ENCODE measurements at places on chromosomes 6 and 20.

- no peak for DNase-seq
Measured at GRCh38 chr6:170049641-170050561, 241.0 kb downstream of the DLL1 start.

GRCh38 chr6:145626857-145627256, 108.5 kb downstream of the EPM2A start:
- no peak for DNase-seq

GRCh38 chr20:17967521-17968365, 851 bp downstream of the SNX5 start:
- DNase-seq, result no peak

DNA sequence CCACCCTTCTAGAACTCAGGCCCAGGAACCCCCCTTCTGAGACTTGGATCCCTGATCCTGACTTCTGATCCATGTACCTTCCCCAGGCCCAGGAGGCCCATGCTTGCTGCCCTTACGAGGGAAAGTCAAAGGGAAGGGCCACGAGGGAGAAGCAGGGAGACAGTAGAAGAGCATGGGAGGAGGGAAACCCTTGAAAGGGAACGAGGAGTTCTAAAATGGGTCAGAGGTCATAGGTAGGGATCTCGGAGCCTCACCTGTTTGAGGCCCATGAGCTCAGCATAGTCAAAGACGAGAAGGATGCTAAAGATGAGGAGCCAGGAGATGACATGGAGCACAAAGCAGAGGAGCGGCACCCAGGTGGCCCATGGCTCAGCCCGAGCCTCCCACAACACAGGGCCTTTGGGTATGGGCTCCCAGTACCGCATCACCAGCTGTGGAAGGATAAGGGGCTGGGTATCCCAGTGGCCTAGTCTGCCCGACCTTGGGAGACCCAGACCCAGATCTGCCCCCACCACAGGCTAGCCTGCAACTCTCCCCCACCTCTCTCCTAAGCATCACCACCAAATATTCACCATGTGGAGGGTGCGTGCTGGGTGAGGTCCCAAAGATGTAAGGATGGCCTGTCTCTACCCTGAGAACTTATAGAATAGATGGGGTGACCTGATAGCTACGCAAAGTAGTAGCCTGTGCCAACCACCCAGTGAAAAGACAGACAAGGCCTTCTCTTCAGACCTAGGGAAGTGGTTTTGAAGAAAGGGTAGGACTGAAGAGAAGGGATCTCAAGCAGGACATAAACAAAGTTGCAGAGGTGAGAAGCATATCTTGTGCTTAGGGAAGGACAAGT, 1.5 kb downstream of the NRM start:
- no peak for DNase-seq

DNA sequence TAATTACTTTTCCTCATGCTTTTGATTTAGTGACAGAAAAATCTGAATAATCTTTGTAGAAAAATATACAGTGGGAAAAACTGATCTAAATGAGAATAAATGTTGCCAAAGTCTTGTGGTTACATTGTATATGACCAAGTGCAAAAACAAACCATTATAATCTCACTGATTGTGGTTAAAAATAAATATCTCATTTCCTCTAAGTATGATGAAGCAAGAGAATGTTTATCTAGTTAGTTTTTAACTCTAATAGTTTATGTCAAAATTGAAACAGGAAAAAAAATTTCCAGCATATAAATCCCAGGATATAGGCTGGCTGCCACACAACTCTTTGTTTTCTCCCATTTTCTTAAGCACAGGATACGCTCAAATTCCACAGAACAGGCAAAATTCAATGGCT, 392.7 kb upstream of the ID4 start:
- DNase-seq, result no peak

GRCh38 chr6:29627755-29628418, 5.1 kb downstream of the GABBR1 start:
- DNase-seq, result peak; percentile 80

DNA sequence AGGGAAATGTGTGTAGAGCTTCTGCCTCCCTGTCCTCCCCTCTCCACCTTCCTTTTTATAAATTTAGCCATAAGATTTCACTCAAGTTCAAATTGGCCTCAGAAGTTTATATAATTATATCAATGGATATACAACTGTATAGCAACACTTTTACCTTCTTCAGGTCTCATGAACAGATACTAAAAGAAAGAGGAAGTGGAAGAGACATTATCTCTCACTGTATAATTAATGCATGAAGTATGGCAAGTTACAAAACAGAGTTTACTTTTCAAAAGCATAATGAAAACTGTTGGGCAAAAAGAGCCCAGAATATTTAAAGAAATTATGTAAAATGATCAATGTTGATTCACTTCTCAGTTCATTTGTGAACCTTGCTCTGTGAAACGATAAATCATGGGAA, 99.7 kb downstream of the PDE7B start:
- no peak for DNase-seq

GRCh38 chr20:63700199-63701050, 4.0 kb downstream of the TNFRSF6B start:
- DNase-seq, result peak; percentile 28

- no peak for DNase-seq
Measured at GRCh38 chr6:83518816-83519480, 6.6 kb downstream of the PRSS35 start.

Measured in GM13976 (cell line).